ENCODE measurements at places on chromosomes 11 and 22. TPM values are rescaled to one million over a fixed set of nuclear protein-coding genes. Genes with fewer than 3 reads are reported as not detected.

GRCh38 chr22:33563220-33563964 is 356.9 kb downstream of the LARGE1 start:
- no peak for DNase-seq

GRCh38 chr11:106745941-106746340 is 272.3 kb downstream of the GUCY1A2 start:
- DNase-seq = no peak

DNA sequence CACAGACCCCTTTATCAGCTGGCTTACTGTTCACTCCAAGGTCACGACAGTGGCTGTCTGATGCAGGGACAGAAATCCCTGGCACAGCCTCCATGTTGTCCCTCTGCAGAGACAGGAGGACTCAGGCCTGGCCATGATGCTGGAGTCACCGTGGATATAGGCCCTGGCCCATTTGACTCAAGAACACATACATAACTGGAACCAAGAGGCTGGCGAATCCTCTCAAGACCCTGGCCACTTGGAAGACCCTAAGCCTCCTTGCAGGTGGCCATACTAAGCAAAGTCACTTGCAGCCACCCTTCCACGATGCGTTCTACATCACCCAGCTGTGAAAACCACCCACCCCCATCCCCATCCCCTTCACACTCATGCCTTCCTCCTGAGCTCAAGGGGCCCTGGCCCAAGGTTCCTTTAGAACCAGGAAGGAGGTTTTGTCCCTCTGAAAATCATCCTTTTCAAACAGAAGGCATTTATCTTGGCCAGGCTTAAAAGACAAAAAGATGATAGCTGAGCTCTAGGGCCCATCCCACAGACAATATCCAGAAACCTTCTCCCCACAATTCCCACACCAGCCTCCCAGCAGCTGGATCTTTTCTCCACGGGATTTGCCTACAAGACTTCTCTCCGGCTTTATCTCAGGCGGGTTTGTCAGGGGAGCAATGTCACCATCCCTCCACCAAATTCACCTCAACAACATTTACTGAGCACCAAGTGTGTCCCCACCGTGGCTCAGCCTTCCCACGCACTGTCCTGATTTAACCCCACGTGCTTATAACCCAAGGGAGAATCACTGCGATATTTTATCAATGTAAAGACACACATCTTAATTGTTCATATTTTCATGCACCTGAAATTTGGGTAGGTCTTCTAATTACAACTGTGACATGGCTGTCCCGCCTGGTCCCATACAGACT is 123.4 kb upstream of the SERPIND1 start:
- DNase-seq = no peak

DNA sequence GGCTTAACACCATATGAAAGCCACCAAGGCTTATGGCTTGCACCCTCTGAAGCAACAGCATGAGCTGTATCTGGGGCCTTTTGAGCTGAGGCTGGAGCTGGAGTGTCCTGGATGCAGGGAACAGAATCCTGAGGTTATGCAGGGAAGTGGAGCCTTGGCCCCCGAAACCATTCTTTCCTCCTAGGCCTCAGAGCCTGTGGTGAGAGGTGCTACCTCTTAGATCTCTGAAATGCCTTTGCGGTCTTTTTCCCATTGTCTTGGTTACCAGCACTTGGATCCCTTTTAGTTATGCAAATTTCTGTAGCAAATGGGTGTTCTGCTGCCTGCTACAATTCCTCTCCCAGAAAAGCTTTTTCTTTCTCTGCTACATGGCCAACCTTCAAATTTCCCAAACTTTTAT is 72.7 kb upstream of the CLPB start:
- no peak for DNase-seq

- no peak for DNase-seq
Observed at GRCh38 chr22:38964989-38965388, 7.6 kb downstream of the APOBEC3A start.

The MAPK8IP1 gene
- total RNA-seq = 5.1 TPM

The GLB1L2 gene
- total RNA-seq = 0.21 TPM

The ANO5 gene
- total RNA-seq = 4.7 TPM

Data from pulmonary artery endothelial cell (primary cell).